Kidney (tissue), 22 donors: ENCODE measurements at places on chromosomes 2 and 18. TPM values are rescaled to one million over a fixed set of nuclear protein-coding genes. Genes with fewer than 3 reads are reported as not detected.

ORC2 gene
- polyA plus RNA-seq = 7.4 TPM

LYPD1 gene
- polyA plus RNA-seq = 4.7 TPM

HDHD2 gene
- 46.2 TPM for polyA plus RNA-seq

CLIP4 gene
- polyA plus RNA-seq = 7.8 TPM

RTTN gene
- 6.3 TPM for polyA plus RNA-seq

CD207 gene
- not detected for polyA plus RNA-seq

LBX2 gene
- polyA plus RNA-seq = 1.5 TPM

TDRD15 gene
- not detected for polyA plus RNA-seq

TUBA4B gene
- polyA plus RNA-seq = 15.4 TPM

FBXO41 gene
- 0.49 TPM for polyA plus RNA-seq

ESPNL gene
- 0.28 TPM for polyA plus RNA-seq

DNAH7 gene
- polyA plus RNA-seq = 3.8 TPM

PLEKHH2 gene
- 4.3 TPM for polyA plus RNA-seq

SYT4 gene
- polyA plus RNA-seq = not detected

PSMA8 gene
- not detected for polyA plus RNA-seq

RAB6C gene
- polyA plus RNA-seq = 0.17 TPM

REEP1 gene
- polyA plus RNA-seq = 3.3 TPM

RAB27B gene
- polyA plus RNA-seq = 0.32 TPM

OSR1 gene
- 0.99 TPM for polyA plus RNA-seq

DUSP2 gene
- 5.6 TPM for polyA plus RNA-seq

GKN2 gene
- polyA plus RNA-seq = not detected

GPR45 gene
- not detected for polyA plus RNA-seq

RNF144A gene
- 4.2 TPM for polyA plus RNA-seq

TTN gene
- 0.02 TPM for polyA plus RNA-seq

PRKD3 gene
- polyA plus RNA-seq = 7.1 TPM

SPDYA gene
- not detected for polyA plus RNA-seq

FBXO36 gene
- polyA plus RNA-seq = 3.8 TPM

CCDC178 gene
- 4.6 TPM for polyA plus RNA-seq

DQX1 gene
- not detected for polyA plus RNA-seq

FHOD3 gene
- polyA plus RNA-seq = 28.0 TPM

SERPINB3 gene
- 0.37 TPM for polyA plus RNA-seq

NFATC1 gene
- 4.3 TPM for polyA plus RNA-seq

METTL4 gene
- 7.2 TPM for polyA plus RNA-seq

CIB4 gene
- not detected for polyA plus RNA-seq

GREB1 gene
- polyA plus RNA-seq = 1.8 TPM

MC4R gene
- polyA plus RNA-seq = not detected

GPAT2 gene
- polyA plus RNA-seq = 1.1 TPM

CYP27C1 gene
- not detected for polyA plus RNA-seq

STPG4 gene
- not detected for polyA plus RNA-seq

CNTNAP5 gene
- polyA plus RNA-seq = not detected

DLGAP1 gene
- polyA plus RNA-seq = 1.2 TPM

ABCG5 gene
- not detected for polyA plus RNA-seq

ADAM23 gene
- 2.5 TPM for polyA plus RNA-seq

FAM124B gene
- 0.90 TPM for polyA plus RNA-seq

ARL5A gene
- polyA plus RNA-seq = 18.1 TPM

RAMP1 gene
- polyA plus RNA-seq = 17.3 TPM

PCARE gene
- 1.3 TPM for polyA plus RNA-seq

TUBB8B gene
- 0.45 TPM for polyA plus RNA-seq

CARF gene
- 2.7 TPM for polyA plus RNA-seq

UGT1A10 gene
- polyA plus RNA-seq = 6.6 TPM

SLC9A2 gene
- 5.6 TPM for polyA plus RNA-seq

MRO gene
- 6.9 TPM for polyA plus RNA-seq

CACNB4 gene
- 1.3 TPM for polyA plus RNA-seq

MC5R gene
- not detected for polyA plus RNA-seq

MERTK gene
- 9.2 TPM for polyA plus RNA-seq

VWC2L gene
- polyA plus RNA-seq = not detected

WDCP gene
- polyA plus RNA-seq = 2.9 TPM
